ENCODE measurements at places on chromosomes 7 and 10. TPM values are rescaled to one million over a fixed set of nuclear protein-coding genes. Genes with fewer than 3 reads are reported as not detected.

MUC3A gene
- 0.11 TPM for total RNA-seq

ANKRD7 gene
- total RNA-seq = not detected

DNA sequence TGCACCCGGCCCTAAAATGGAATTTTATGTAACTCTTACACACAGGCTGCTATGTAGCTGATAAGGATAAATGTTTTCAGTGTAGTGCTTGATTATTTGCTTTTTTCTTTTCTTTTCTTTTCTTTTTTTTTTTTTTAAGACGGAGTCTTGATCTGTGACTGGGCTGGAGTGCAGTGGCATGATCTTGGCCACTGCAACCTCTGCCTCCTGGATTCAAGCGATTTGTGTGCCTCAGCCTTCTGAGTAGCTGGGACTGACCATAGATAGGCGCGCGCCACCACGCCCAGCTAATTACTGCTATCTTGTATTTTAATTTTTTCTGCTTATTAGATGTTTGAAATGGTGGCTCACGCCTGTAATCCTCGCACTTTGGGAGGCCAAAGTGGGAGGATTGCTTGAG lies 3.4 kb downstream of the RABGEF1 start:
- no peaks in the 10 kb centered on the region for H3K27me3 ChIP-seq
- H3K36me3 ChIP-seq = no peaks in the 10 kb centered on the region
- H3K27ac ChIP-seq = no peak overlapping the region
- H3K4me1 ChIP-seq = peaks cover 18% of the 10 kb centered on the region
- no peak for DNase-seq

- no peak overlapping the region for H3K27ac ChIP-seq
- no peaks in the 10 kb centered on the region for H3K36me3 ChIP-seq
- H3K4me3 ChIP-seq = no peak overlapping the region
- H3K27me3 ChIP-seq = no peaks in the 10 kb centered on the region
Measured at GRCh38 chr7:1012004-1012715, 29.2 kb downstream of the CYP2W1 start.

- no peaks in the 10 kb centered on the region for H3K36me3 ChIP-seq
- H3K4me3 ChIP-seq = no peak overlapping the region
- DNase-seq = no peak
- no peak overlapping the region for H3K27ac ChIP-seq
- no peaks in the 10 kb centered on the region for H3K27me3 ChIP-seq
Measured at GRCh38 chr7:14398526-14398925, 409.1 kb upstream of the ETV1 start.

DNA sequence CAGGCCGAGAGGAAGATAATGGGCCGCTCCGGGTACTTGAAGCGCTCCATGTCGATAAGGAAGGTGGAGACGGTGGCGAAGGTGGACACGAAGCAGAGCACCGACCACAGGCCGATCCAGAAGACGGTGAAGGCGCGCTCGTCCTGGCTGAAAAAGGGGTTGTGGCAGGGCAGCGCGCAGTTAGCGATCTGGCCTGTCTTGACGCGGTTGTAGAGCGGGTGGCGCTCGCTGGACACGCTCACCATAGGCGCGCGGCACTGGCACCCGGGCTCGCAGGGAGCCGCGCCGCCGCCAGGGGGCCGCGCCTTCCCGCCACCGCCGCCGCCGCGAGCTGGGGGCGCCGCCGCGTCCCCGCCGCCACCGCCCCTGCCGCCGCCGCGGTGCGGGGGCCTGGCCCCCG lies 1.6 kb downstream of the FZD8 start:
- peak overlapping the region; percentile 70 for H3K4me3 ChIP-seq
- peaks cover 47% of the 10 kb centered on the region for H3K4me1 ChIP-seq
- H3K27ac ChIP-seq = peak overlapping the region; percentile 46
- no peaks in the 10 kb centered on the region for H3K27me3 ChIP-seq
- peak; percentile 94 for DNase-seq
- H3K36me3 ChIP-seq = peaks cover 14% of the 10 kb centered on the region
